ENCODE measurements at places on chromosomes 2 and 18.
A peak's percentile ranks its signal among the peaks of the same experiment; 100 is the strongest.

DNA sequence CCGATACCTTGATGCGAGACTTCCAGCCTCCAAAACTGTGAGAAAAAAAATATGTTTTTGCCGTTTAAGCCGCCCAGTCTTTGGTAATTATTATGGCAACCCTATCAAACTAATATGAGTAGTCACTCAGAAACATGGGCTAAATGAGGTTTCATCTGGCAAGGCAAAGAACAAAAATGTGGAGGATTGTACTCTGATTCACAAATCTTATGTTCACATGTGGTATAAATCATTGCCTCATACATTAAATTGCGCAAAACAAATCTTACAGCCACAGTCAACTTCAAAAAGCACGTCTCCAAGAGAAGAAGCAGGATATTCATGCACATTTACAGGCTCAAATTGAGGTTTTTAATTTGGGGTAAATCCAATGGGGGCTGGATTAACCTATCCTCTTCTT, 1435.4 kb upstream of the LRRTM1 start:
- DNase-seq: no peak

DNA sequence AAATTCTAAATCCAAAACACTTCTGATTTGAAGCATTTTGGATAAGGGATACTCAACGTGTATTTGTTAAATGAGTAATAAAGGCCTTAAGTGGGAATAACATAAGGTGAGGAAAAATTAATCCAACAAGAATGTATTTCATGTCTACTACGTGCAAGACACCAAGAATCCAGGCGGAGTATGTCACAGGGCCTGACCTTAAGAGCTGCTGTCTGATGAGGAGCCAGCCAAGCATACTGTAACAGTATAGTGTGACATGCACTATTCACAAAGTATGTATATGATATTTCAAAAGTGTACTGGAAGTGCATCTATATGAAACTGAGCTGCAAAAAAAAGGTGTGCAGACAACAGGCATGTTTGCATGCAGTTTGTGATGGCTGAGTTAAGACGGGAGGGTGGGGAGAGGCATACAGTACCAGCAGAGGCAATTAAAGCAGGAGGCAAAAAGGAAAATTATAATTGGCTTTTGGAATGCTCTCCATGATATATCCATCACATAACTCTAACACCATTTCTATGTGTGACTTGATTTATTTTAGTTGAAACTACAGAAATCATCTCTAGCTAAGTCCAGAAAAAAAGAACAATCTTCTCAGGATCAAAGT, 18.2 kb downstream of the IWS1 start:
- DNase-seq: no peak

GRCh38 chr2:146385031-146385430, 1459.8 kb upstream of the ACVR2A start:
- DNase-seq: no peak

- DNase-seq: no peak
Observed at GRCh38 chr2:120945832-120946499, 210.3 kb downstream of the GLI2 start.

DNA sequence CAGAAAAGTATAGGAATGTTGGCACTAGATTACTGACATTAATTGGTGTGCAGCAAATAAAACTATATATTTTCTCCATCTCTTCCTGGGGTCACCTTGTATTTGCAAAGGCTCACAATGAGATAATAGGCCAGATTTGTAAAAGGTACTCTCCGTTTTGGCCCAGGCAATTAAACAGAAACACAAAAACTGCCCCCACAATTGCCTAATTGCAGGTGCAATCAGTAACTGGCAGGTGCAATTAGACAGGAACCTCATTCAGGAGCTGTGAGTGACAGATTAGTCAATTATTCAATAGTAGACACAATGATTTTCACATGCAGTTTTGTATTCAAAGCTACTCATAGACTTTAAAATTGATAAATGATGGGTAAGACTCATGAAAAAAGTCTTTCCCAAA, 451.4 kb upstream of the ID2 start:
- DNase-seq: no peak

GRCh38 chr18:11802158-11802557, 49.1 kb upstream of the CHMP1B start:
- no peak for DNase-seq

GRCh38 chr2:224165901-224166319, 126.8 kb upstream of the SERPINE2 start:
- no peak for DNase-seq

- no peak for DNase-seq
Observed at GRCh38 chr18:51157215-51157614, 40.3 kb downstream of the MEX3C start.

- no peak for DNase-seq
Observed at GRCh38 chr2:188852772-188853171, 121.4 kb upstream of the COL3A1 start.

DNA sequence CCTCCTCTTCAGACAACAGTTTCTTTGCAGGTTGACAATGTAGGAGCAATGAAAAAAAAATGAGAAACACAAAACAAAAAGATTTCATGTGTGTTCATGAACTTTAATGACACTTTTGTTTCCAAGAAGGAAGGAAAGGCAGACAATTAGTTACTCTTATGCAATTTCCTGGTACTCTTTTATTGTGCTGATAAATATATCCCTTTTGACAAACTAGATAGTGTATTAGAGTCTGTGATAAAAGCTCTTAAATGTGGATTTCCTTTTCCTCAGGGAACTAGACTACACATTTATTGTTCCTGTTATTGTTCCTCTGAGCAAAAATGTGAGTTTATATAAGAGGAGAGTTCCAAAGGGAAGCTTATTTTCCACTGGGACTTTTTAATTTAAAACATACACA, 188.7 kb upstream of the NRXN1 start:
- no peak for DNase-seq

DNA sequence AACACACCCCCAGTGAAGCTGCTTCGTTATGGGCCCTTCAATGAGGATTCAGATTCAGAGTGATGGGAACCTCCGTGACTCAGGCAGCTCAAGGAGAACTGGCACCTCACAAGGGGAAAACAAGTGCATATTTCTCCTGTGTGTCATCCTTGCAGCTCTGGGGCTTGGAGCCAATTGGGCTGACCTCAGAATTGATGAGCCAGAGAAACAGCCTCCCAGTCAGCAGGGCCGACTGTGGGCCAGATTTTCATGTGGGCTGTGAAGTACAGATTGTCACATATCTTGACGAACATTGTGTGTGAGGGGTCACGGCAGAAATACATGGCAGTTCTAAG, 189.6 kb upstream of the SP5 start:
- DNase-seq: no peak

DNA sequence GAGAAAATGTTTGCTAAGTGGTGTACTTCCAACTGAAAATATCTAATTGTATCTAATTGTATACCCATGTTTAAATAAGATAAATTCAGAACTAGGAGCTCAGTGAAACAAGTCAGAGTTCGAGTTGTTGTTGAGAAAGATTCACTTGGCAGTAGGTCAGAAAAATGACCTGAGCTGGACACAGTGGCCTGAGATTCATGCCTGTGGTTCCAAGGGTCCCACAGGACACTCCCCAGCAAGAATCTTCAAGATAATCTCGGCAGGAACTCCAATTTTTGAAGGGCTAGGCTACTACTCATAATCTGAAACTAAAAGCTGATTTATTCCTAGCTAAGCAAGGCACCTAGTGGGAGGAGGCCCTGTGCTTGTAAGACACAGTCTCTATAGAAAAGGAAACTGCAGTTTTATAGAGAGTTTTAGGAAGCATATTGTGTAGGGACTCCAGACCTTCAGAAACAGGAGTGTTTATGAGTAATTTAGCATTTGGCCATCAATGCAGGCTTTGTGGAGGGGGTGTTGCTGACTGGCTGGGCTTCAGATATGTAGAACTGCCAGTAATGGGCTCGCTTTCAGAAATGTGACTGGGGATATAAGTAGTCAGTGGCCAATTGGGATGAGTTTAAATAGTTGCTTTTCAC, 43.2 kb downstream of the SP140 start:
- no peak for DNase-seq

GRCh38 chr2:149076863-149077412, 38.4 kb downstream of the LYPD6B start:
- no peak for DNase-seq

DNA sequence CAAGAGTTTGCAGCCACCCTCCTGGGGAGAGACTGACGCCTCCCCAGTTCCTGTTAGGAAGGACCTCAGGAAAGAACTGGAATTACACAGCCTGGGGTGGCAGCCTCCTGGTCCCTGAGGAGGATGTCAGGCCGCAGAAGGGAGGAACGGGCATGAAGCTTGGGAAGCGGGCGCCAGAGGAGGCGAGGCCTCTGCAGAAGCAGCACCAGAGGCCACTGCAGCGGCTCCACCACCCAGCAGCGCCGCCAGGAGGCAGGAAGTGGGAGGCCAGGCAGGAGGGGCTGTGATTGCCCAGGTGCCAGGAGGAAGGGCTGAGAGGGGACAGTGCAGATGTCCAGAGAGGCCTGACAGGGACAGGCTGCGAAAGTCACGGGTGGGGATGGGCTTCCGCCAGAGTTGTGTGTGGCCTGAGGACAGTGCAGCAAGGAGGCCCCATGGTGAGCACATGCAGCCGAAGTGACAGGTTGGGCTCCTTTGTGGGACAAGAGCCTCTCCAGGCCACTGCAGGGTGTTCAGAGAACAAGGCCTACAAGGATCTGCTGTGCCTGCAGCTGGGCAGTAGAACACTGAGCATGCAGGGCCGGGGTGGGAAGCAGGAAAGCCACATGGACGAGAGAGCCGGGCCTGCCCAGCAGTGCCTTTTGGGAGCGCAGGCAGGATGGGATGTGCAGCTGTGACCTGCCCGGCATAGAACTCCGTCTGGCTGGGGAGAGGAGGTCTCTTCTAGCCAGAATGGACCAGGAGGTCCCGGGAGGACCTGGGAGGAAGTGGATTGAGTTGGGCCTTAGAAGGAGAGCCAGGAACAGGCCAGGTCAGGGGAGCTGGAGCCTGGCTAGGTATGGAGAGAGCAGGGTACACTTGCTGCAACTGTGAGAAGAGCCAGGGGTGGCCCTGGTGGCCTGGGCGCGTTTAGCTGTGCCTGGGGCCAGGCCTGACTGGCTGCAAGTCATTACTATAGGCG, 39.1 kb upstream of the ALPP start:
- no peak for DNase-seq

DNA sequence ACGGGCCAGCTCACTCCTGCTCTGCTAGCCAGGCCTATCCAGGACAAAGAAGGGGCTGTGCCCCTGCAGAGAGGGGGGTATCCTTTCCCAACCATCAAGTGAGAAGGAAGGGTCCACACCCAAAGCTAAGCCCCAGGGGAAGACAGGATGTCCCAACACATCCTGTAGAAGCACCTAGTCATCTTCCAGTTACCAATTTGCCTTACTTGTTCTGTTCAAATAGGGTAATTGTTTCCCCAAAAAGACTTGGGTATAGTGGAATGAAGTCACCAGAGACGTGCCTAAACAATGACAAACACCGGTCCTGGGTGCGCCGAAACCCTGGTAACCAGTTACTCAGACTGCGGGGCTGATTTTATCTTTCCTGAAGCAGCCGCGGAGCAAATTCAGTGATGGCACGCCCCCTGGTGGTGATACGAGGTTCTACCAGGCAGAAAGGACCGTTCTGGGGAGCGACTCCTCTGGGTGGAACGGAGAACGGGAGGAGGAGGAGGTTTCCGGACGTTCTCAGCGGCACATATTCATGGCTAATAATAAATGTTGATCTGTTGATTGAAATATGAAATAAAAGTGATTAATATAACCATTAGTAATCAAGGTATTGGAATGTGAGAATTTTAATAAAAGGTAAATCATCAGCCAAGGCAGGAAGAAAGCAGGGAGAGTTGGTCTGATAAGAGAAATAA, 109.3 kb upstream of the STON1 start:
- DNase-seq: peak; percentile 59

DNA sequence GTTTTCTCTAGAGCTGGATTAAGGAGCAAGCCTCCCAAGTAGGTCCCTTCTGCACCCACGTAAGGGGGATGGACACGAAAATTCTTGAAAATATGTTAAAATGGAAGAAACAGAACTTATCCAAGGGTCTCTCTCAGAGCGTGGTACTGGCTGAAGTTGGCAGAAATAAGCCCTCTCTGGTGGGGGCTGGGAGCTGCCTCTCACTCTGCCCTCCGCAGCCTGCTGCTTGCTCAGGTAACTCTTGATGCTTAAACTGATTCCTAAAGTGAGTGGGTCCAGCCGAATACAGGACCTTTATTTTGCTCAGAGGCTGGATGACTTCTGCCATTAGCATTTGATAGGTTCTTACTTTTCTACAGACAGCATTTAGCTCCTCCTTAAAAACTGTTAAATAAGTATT, 78.1 kb downstream of the SPHKAP start:
- DNase-seq: no peak

- peak; percentile 1 for DNase-seq
Observed at GRCh38 chr18:9673296-9674251, 34.5 kb upstream of the RAB31 start.

DNA sequence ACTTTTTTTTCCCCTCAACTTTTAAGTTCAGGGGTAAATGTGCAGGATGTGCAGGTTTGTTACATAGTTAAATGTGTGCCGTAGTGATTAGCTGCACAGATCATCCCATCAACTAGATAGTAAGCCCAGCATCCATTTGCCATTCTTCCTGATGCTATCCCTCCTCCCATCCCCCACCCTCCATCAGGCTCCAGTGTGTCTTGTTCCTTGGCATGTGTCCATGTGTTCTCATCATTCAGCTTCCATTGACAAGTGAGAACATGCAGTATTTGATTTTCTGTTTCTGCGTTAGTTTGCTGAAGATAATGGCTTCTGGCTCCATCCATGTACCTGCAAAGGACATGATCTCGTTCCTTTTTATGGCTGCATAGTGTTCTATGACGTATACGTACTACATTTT, 47.2 kb upstream of the STON1 start:
- DNase-seq: no peak

- no peak for DNase-seq
Observed at GRCh38 chr2:59875836-59876235, 677.6 kb downstream of the BCL11A start.

DNA sequence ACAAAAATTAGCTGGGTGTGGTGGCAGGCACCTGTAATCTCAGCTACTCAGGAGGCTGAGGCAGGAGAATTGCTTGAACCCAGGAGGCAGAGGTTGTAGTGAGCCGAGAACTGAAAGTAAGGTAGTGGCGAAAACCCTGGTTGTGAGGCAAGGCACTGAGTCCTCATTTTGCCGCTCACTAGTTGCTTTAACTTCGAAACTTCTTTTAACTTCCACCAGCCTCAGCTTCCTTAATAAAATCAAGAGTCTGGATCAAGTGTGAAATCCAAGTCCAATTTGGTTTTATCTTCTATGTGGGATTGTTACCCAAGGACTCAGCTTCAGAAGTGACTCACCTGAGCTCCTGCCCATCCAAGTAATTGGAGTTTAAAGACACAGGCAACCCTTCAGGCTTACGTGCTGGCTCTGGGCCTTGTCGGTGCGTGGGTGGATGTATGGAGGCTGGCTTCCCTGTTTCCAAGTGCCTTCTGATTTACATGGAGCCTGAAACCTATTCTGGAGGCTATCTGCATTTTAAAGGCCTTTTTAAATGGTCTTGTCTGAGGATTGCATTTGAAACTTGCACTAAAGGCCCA, 374.2 kb upstream of the ID2 start:
- no peak for DNase-seq

DNA sequence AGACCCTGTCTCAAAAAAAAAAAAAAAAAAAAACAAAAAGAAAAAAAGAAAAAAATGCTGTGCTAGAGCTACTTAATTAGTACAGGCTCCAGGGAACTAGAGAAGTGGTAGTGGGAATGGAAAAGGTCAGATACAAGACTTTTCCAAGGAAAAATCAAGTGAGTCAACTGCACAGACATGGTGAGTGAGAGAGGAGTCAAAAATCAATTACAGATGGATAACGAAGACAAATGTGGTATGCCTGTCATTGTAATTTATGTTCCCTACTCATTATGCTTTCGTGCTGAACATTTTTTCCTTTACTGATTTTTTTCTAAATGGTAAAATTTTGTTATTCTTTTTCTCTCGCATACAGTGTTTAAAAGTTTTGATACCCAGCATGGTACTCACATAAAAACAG, 111.5 kb downstream of the MDH1 start:
- DNase-seq: no peak
